ENCODE measurements at places on chromosomes 6 and 20.

GRCh38 chr20:841568-842546 lies 8.3 kb downstream of the FAM110A start:
- DNase-seq, result no peak

DNA sequence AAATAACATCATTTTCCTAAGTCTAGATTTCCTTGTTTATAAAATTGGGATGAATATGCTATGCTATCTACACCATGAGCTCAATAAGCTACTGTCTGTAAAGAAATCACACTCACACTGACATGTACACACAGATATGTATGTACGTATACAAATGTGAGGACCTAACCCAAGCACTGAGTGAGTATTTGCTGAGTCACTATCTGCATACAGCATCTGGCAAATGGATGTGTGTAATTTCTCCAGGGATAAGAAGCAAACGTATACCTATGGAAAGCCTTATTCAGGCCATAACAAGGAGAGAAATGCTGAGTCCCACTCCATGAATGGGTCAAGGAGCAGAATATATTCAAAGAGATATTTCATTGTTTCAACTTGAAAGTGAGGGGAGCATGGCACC lies 153.9 kb downstream of the LPA start:
- DNase-seq, result no peak

GRCh38 chr20:25038103-25038410 lies 19.9 kb downstream of the ACSS1 start:
- no peak for DNase-seq

- no peak for DNase-seq
Measured at GRCh38 chr6:39189915-39190544, 39.2 kb downstream of the KCNK5 start.

- no peak for DNase-seq
Measured at GRCh38 chr6:108438918-108439317, 121.8 kb upstream of the FOXO3 start.

DNA sequence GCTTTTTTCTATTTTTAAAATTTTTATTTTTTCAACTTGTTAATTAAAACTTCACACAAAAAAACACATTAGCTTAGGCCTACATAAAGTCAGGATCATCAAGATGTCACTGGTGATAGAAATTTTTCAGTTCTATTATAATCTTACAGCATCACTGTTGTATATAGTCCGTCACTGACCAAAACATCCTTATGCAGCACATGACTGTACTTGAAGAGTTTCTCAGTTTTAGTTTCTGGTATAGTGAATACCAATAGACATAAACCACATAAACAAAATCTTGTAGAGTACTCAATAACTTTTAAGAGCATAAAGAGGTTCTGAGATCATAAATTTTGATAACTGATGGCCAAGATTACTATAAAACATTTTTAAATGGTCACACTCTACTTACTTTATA lies 71.8 kb downstream of the ASCC3 start:
- no peak for DNase-seq

DNA sequence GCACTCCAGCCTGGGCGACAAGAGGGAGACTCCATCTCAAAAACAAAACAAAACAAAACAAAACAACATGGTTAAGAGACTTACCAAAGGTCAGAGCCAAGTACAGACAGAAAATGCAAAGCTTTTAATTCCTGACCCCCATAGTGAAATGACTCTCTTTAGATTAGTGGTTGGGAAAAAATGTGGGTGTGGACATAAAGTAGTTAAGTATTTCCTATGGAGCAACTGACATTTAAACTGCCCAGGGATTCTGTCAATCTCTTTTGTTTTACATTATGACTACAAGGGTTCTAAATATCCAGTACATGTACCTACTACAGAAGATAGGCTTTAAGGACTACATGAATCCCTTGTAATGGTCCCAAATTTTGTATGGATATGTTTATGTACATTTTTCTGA lies 75.1 kb downstream of the IRAK1BP1 start:
- no peak for DNase-seq

DNA sequence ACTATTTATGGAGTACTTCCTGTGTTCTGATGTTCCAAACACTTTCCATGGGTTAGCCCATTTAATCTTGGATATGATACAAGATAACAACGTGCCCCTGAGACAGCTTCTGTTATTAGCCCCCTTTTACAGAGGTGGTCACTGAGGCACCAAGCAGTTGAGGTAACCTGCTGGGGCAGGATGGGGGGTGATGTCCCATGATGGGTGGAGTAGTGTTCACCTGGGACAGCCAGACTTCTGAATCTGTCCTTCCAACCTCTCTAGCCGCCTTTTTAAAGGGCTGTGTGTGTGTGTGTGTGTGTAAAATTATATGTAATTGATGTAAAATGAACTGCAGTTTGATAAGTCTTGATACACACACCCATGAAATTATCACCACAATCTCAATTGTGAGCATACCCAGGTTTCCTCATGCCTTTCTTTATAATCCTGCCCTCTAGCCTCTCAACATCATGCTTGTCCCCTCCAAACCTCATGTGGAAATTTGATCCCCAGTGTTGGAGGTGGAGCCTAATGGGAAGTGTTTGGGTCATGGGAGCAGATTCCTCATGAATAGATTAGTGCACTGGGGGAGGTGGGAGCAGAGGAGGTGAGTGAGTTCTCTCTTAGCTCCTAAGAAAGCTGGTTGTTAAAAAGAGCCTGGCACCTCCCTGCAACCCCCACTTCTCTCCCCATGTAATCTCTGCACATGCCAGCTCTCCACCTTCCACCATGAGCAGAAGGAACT lies 39.2 kb downstream of the PLAGL2 start:
- DNase-seq, result no peak

DNA sequence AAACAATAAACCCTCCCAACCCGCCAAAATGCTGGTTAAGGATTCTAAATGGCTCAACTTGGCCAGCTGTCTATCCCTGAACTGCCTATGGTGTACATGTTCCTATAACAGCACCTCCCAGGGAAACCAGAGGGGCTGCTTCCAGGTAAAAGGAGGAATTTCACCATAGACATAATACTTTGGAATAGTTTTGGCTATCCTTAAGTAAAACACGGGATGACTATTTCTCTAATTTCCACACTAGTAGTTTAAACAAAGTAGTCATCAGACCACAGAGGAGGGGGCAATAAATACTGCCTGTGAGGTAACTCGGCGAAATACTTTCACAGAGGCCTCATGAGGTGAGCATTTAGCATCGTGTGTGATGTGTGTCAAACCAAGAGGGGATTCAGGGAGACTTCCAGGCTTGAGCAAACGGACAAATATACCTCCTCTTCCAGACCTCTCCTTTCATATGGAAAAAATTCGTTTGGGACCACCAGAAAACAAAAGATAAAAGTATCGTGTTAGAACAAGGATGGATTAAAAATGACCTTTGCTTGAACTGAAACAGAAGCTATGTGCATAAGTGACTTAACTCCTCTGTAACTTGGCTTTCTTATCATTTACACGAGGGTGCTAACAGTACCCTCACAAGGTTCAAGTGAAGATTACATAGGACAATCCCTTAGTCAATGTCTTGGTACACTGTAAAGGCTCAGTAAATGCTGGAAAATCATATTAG lies 1.0 kb upstream of the XRN2 start:
- DNase-seq, result no peak
